ENCODE measurements at places on chromosomes 4 and X.

DNA sequence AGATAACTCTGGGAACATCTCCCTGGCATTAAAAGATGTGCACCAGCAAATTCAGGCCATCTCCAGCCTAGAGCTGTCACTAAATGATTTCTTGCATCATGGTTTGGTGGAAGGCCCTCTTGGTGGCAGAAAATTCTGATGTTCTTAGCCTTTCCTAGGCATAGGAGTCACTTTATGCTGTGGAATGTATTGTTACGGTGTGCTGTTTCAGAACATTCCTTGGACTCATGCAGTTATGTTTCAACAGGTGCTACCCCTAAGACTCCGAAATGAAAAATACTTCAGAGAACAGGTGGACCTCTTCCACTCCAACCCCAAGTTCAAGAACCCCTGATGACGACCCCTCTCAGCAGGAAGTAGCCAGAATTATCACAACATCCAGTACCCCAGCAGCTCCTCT lies 20.3 kb upstream of the PAPSS1 start:
- DNase-seq, result peak; percentile 32

DNA sequence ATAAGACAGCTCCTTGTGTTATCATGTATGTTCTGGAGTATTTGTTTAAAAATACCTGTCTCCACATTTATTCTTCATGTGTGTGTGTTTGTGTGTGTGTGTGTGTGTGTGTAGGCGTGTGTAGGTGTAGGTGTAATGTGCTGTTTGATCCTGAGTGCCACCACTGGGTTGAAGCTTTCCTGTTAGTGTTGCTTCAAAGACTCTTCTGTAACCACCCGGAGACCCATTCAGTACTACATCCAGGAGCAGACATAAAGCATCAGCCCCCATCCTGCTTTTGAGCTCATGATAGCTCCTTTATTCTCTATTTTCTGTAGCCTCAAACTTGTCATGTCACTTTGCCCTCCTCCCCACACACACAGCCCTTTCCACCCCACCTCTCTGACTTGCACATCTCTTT lies 3.0 kb upstream of the ZDHHC9 start:
- no peak for DNase-seq

DNA sequence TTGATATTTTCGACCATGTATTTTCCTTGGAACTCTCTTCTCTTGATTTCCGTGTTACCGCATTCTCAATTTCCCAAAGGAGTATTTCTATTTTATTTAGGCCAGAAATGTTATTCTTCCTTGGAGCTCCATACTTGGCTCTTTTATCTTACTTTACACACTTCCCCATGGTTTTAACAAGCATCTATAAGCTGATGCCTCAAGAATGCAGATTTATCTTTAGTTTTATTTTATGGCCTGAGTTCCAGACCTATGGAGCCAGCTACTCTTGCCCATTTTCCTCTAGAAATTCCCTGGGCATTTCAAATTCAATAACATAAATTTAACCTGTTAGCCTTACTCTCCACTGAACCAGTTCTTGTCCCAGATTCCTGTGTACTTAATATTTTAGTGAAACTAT lies 43.7 kb downstream of the SULT1E1 start:
- no peak for DNase-seq

GRCh38 chrX:154136627-154137161 lies 7.3 kb upstream of the OPN1LW start:
- DNase-seq, result peak; percentile 58

DNA sequence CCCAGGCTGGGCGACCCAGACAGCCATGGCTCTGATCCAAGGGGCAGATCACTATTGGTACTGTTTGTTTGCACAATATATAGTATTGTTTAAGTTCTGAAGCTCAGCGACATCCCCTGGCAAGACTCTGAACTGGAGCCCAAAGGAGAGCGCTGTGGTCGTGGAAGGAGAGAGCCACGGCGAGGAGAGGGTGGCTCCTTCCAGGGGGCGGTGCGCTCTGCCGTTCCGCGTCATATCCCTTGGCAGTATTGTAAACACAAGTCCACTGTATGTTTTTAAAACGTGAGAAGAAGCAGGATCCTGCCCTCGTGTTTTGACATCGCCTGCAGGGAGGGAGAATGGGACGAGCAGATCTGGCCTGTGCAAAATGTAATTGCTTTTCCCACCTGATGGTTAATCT lies 185.5 kb downstream of the RAB28 start:
- no peak for DNase-seq

- DNase-seq, result peak; percentile 86
Measured at GRCh38 chr4:156322592-156322991, 368.9 kb upstream of the CTSO start.

GRCh38 chrX:68749426-68749825 lies 79.4 kb upstream of the EFNB1 start:
- no peak for DNase-seq

DNA sequence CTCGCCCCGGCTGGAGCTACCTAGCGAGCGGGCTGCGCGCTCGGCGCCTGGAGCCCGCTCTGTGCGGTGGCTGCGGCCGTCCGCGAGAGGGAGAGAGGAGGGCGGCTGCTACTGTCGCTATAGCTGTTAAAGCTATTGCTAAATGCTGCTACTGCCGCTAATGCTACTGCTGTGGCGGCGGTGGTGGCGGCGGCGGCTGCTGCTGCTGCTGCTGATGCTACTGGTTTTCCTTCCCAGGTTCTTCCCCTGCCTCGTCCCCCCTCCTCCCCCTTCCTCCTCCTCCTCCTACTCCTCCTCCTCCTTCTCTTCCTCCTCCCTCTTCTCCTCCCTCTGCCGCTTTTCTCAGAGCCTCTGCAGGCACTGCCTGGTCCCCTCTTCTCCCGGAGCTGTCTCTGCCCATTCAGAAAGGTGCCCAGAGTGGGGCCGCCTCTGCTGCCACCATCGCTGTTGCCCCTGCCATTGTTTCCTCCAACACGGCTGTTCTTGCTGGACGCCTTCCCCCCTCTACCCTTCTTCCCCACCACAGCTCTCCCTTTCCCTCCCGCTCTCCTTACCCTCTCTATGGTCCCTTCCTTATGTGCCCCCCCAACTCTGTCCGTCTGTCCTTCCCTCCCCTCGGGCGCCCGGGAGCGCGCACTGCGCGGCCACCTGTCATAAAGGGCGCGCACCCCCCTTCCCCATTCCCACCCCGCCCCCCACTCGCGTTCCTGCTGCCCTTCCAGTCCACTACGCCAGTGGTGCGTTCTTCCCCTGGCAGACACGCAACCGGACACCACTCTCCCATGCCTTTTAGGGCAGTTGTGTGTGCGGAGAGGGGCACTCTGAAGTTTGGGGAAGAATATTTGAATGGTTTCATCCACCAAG lies at the start of gene NEXMIF:
TSS of gene NEXMIF (minus strand) at position 228 of the 864 bp plus-strand sequence.
- peak; percentile 23 for DNase-seq

- no peak for DNase-seq
Measured at GRCh38 chr4:150950657-150951288, 64.3 kb downstream of the LRBA start.

DNA sequence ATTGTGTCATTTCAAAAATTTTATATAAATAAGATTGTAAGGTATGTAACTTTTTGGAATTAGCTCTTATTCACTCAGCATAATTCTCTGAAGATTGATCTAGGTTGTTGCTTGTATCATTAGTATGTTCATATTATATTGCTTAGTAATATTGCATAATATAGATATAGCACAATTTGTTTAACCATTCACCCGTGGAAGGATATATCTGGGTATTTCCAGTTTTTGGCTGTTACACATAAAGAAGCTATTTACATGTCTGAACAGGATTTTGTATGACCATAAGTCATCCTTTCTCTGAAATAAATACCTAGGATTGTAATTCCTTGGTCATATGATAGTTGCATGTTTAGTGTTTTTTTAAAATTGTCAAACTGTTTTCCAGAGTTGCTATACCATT lies 82.5 kb downstream of the CPEB2 start:
- no peak for DNase-seq

DNA sequence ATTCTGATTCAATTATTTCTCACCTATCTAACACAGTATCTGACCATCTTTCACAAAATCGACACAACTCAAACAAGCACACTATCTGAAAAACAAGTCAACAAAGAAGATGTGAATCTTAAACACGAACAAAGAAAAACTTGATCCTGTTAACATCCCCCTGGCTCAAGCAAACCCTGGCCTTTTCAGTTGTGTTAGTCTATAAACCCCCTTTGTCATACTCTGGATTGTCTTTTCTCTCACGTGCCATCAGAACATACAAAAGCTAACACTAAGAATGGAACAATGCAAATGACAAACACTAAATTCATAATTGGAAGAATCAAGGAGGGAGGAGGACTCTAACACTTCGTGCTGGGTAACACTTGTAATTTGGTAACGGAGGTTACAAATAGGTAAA lies 168.7 kb downstream of the GASK1B start:
- DNase-seq, result no peak

GRCh38 chrX:45134315-45134731 lies 66.4 kb downstream of the DIPK2B start:
- DNase-seq, result no peak

DNA sequence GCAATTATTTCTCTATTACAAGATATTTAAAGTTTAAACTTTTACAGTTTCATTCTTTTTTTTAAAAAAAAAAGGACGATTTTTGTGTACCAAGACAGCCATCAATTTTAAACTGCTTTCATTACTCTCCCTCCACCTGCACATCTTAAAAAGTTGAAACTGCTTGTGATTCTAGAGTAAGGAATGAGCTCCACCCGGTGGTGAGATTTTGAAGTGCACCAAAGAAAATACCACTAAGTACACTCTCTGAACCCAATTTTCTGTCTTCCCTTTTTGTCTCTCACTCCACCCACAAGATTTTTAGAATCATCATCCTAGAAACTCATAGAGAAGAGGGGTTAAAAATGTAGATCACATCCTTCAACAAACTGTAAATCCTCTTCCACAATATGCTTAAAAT lies 91.3 kb upstream of the WDR44 start:
- DNase-seq, result peak; percentile 29
